ENCODE measurements at places on chromosomes 6 and 20. TPM values are rescaled to one million over a fixed set of nuclear protein-coding genes. Genes with fewer than 3 reads are reported as not detected.

JARID2 gene
- 16.0 TPM for total RNA-seq

CLDN20 gene
- total RNA-seq, result not detected

HCK gene
- 99.9 TPM for total RNA-seq

- DNase-seq, result no peak
Observed at GRCh38 chr6:72811971-72812421, 190.1 kb downstream of the KCNQ5 start.

SLC17A2 gene
- total RNA-seq, result not detected

- DNase-seq, result no peak
Observed at GRCh38 chr6:170450916-170451761, 102.0 kb downstream of the PSMB1 start.

GRCh38 chr20:8788831-8789230 lies 280.1 kb upstream of the PLCB4 start:
- DNase-seq, result no peak

PRSS16 gene
- 13.4 TPM for total RNA-seq

- no peak for DNase-seq
Observed at GRCh38 chr6:91710342-91710741, 1123.5 kb upstream of the MAP3K7 start.

DNA sequence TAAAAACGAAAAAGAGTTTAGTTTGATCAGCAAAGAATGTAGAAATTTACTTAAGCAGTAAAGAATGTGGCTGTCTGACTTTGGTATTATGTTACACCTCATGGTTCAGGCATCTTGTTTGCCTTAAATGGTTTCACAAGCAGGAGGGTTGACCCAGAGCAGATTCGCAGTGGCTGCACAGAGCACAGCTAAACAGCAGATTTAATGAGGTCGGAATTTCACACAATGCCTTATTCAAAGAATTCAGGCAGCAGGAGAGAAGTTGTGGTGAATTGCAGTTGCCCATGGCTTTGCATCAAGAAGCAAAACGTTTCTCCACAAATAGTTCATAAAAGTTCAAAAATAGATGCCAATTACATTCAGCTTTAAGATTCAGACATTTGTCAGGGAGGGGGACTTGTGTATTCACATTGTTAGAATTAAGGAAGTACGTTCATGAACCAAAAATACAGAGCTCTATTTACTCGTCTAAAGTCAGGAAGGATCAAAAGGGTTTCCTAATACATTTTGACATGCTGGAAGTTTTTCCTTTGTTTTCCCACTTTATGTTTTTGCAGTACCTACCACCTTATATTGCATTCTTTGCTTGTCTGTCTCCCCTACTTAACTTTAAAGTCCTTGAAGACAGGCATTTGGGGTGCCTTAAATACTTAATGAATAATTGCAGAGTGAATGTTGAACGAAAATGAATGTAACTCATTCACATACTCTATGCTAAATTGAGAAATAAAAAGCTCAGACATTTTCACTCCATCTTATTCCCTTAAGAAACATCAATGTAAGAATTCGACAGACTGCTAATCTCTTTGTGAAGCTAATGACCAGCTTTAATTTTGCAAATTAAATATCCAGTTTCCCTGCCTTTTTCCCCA lies 1163.6 kb upstream of the CITED2 start:
- no peak for DNase-seq

PAK5 gene
- 0.21 TPM for total RNA-seq

HSPA12B gene
- total RNA-seq, result 36.9 TPM

WRNIP1 gene
- total RNA-seq, result 45.1 TPM

Data from lower lobe of right lung (tissue), 2 donors.